ENCODE measurements at places on chromosomes 6 and 20.

GRCh38 chr6:143180826-143181225 is 120.1 kb downstream of the AIG1 start:
- DNase-seq = no peak

DNA sequence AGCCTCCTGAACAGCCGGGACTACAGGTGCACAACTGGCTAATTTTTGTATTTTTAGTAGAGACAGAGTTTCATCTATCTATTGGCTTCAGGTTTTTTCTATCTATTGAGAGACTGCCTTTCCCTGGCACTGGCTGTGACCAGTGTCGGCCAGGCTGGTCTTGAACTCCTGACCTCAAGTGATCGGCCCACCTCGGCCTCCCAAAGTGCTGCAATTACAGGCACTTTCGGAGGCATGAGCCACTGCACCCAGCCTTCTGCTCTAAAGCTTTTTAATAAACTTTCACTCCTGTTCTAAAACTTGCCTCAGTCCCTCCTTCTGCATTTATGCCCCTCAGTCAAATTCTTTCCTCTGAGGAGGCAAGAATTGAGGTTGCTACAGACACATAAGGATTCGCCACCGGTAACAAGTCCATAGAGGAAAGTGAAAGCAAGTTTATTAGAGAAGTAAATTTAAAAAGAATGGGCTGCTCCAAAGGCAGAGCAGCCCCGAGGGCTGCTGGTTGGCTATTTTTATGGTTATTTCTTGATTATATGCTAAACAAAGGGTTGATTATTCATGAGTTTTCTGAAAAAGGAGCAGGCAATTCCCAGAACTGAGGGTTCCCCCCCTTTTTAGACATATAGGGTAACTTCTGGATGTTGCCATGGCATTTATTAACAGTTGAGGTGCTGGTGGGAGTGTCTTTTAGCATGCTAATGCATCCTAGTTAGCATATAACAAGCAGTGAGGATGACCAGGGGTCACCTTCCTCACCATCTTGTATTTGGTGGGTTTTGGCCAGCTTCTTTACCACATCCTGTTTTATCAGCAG is 44.8 kb upstream of the RNGTT start:
- DNase-seq = no peak

DNA sequence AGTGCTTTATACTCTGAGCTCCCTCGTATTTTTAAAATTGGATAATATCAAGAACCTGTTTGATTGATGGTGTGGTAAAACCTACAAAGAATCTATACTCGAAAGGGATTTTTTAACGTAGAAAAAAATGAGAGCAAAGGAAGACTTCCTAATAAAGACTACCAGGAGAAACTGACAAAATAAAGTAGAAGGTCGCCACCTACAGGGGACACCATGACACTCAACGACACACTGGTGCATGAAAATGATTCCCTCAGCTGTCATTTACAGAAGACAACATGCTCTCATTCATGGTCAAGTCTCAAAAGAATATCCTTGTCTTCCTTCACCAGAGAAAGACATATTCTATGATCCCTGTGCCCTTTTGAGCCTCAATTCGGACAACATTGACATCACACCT is 10.1 kb upstream of the NHSL1 start:
- peak; percentile 62 for DNase-seq

- no peak for DNase-seq
Measured at GRCh38 chr20:19565736-19566135, 192.3 kb upstream of the RIN2 start.

GRCh38 chr6:30741789-30742315 is 635 bp downstream of the FLOT1 start:
- no peak for DNase-seq

DNA sequence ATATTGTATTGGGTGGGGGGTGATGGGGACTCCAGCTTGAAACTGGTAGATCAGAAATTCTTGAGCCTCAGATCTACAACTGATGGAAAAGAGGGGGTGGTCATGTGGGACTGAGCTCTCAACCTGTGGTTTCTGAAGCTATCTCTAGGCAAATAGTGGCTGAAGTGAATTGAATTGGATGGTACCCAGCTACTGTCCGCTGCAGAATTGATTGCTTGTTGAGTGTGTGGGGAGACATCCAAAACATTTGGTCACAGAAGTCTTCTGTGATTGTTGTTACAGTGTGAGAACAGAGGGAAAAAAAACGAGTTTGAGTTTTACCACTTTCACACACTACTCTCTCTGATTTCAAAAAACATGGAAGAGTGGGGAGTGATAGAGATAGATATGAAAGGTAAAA is 14.8 kb downstream of the CDS2 start:
- no peak for DNase-seq

DNA sequence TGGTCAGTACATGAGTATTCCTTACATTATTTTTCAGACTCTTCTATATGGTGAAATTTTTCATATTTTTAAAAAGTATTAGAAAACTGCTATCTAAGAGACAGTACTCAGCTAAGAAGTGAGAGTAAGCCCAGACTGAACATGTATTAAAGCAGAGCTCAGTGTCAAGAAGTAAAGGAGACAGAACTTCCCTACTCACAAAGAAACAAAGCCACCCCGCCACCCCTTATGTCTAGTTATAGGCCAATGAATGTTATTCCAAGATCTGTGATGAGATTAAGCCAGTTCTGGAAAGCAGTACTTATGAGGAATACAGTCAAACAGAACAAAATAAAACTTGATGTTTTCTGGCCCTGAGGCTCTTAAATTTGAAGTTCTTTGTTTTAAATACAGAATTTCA is 114.5 kb downstream of the RNGTT start:
- no peak for DNase-seq

All from NCI-H1694 treated with DMSO at 0.1 percent for 48 hours (cell line).